ENCODE measurements at places on chromosomes 13 and 19.

DNA sequence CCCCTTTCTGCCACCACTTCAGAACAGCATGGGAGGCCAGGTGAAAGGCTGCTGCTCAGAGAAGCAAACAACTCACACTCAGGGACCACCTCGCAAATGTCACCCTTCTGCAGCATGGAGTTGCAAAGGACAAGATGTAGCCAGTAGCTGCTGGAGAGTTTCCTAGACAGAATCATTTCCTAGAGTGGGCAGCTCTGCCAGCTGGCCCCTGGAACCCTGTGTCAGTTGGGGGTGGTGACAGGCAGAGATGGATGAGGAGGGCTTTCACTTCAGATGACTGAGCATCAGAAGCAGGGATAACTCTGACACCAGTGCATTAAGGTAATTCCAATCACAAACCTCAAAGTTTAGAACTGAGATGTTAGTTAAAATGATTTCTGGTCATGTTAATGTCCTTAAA, 34.4 kb upstream of the EPHX3 start:
- no peak for DNase-seq

GRCh38 chr13:95536632-95537241, 15.8 kb upstream of the CLDN10 start:
- no peak for DNase-seq

DNA sequence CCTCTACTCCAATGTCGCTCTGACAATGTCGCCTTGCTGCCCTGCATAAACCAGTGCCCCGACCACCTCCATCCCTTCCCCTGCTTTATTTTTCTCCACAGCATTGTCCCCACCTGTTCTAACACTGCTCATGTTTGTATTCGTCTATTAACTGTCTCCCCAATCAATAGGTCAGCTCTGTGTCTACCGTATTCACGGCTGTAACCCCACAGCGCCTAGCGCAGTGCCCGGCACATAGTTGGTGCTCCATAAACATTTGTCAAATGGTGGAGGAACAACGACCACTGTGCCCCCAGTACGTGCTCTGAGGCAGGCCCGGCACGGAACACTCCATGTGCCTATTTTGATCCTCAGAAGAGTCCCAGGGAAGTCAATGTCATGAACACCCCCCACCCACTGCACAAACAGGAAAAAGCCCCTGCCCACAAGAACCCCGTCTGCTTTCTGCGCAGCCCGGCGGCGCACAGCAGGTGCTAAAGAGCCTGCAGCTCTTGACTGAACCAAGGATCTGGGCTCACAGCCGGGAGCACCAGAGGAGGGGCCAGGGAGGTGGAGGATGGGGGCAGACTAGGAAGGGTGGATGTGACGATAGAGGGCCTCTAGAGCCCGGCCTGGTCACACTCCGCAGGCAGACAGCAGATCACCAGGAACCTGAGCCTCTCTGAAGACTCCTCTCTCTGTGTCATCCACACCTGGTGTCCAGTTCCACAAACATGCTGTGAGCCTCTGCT, 1.8 kb upstream of the CEACAM16 start:
- no peak for DNase-seq

- no peak for DNase-seq
Observed at GRCh38 chr19:39701291-39701690, 3.0 kb upstream of the LGALS14 start.

- no peak for DNase-seq
Observed at GRCh38 chr13:95060014-95060519, 241.2 kb downstream of the ABCC4 start.

- no peak for DNase-seq
Observed at GRCh38 chr19:18223860-18224524, 2.2 kb downstream of the PDE4C start.

- DNase-seq = no peak
Observed at GRCh38 chr19:46016426-46017094, 6.3 kb downstream of the PGLYRP1 start.

DNA sequence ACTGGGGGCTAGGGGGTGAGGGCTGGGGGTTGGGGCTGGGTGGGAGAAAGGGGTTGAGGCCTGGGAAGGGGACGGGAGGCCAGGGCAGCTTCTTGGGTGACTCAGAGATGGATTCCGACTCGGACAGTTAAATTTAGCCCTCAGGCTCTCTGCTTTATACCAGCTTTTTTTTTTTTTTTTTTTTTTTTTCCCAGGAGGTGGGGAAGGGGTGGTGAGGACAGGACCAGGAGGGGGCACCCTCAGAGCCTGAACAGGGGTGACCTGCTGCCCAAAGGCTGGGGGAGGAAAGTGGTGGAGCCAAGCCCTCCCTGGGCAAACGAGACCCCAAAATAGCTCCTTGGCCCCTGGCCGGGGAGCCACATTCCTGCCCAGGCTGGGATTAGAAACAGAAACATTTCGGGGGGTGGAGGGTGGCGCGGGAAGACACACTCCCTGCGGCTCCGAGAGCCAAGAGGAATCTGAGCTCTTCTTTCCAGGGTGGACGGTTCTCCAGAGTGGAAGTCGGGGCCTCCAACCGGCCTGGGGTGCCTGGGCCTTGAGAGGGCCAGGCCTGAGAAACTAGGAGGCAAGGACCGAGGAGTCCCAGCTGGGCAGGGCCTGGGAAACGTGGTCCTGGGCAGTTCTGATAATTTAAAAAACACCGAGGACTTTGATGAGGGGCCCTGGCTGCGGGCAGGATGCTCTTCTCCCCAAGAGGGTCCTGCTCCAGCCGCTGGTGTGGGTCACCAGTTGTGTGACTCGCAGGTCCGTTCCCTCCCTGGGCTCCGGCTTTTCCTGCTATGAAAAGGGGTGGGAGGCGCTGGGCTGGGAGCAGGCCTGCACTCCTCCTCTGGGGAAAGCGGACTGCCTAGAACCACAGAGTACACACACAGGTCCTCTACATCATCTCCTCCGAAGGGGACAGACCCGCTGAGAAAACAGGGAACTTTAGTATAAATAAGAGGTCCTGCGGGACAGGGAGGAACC, 813 bp upstream of the DMPK start:
- no peak for DNase-seq

DNA sequence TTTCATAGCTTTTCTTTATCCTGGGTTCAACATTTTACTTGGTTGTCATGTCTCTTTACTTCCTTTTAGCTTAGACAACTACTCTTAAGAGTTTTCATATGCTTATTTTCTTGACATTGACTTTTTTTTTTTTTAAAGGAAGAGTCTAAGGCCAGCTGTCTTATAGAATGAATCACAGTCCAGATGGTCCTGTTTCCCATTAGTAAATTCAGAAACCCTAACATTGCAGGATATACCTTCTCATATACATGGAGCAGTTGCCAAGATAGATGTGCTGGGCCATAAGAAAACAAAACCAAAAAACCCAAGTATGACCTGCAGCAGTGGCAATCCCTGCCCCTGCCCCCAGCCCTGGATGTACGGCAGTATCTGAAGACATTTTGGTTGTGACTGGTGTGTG, 72.8 kb downstream of the COG3 start:
- no peak for DNase-seq

DNA sequence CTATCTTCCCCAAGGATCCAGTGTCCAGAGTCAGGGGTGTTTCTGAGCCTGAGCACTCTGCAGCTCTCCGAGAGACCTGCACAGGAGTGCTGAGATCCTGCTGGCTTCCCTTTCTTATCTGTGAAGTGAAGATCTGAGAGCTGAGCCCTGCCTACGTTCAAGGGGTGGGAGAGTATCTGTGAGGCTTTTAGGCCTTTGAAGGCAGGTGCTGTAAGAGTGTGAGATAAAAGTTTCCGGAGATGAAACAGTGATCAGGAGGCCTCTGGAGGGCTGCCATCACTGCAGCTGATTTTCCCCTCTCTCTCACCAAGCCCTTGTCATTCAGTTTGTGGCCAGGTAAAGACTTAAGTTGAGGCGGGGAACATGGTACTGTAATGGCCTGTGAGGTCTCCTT, 83.1 kb downstream of the AKAP11 start:
- no peak for DNase-seq

DNA sequence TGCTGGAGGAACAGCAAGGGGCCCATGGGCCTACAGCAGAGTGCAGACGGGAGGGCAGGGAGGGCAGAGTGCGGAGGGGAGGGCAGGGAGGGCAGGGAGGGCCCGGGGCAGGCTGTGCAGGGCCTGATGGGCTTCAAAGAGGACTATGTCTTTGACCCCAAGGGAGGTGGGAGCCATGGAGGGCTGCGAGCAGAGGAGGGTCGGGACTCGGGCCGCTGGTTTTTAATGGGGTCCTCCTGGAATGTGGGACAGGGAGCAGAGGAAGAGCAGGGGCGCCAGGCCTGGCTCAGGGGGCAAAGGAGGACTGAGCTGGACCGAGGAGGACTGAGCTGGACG, 3.6 kb downstream of the PIP5K1C start:
- no peak for DNase-seq

DNA sequence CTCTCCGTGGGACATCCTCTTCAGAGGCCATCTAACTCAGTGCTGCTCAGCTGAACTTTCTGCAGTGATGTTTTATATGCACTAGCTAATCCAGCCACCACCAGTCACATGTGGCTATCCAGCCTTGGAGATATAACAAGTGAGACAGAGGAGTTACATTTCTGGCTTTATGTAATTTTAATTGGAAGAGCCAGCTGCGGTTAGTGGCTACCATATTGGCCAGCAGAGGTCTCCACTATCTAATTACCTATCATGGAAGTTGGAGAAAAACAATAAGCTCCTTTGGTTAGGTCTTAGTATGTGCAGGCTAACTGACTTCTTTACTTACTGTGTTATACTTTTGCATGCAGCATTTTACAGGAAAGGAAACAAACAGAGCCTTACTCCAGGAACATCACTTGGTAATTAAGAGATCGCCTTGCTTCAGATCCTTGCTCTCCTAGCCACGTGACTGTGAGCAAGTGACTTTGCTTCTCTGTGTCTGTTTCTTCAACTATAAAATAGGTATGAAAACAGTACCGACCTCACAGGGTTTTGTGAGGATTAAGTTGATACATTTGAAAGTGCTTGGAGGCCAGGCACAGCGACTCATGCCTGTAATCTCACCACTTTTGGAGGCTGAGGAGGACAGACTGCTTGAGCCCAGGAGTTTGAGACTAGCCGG, 1.6 kb upstream of the KLK10 start:
- no peak for DNase-seq

DNA sequence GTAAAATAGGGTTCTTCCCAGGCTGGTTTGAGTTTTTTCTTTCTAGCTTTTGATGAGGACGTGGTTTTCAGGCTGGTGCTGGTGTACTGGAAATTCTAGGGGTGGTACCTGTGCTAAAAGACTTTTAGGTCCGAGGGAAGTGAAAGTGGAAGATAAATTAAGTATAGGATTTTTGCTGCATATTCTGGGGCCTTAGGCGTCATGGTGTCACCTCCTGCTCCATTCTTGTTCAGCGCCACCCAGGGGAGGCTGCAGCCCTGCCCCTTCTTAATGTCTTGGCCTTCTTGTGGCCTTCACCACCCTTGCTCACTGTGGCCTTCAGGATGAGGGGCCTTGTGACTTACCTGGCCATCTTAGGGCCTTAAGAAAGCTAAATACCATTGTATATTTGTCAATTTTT, 12.4 kb downstream of the ZNF552 start:
- no peak for DNase-seq

DNA sequence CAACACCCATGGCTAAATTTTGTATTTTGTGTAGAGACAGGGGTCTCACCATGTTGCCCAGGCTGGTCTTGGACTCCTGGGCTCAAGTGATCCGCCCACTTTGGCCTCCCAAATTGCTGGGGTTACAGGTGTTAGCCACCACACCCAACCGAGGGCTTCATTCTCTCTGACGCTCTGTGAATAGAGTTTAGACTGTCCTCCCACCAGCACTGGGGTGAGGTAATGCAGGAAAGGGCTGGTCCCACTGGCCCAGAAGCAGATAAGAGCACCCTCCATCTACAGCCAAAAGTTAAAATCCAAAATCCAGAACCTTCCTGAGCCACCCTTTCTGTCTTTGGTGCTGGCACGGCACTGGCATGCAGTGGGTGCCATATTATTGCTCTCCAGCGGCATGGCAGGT, 31.8 kb upstream of the HOMER3 start:
- DNase-seq = no peak

DNA sequence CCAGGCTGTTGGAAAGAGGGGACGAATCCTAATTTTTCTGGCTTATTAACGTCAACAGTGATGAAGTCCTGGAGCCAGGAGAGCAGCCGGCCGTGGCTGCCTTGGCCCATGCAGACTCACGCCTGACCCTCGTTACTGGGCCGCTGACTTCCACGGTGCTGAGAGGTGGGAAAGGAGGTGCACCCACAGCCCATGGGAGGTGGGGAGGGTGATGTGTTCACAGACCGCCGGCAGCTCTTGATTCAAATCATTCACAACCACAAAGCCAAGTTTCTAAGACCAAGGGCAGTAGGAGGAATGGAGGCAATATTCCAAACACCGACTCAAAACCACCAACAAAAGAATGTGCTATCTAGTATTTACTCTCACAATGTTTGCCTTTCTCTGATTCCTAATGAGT, 24.3 kb downstream of the COL4A2 start:
- DNase-seq = no peak

GRCh38 chr13:30510811-30511371, 45.2 kb upstream of the HMGB1 start:
- DNase-seq = no peak

GRCh38 chr13:95660981-95661581, 15.9 kb upstream of the DNAJC3 start:
- no peak for DNase-seq

- no peak for DNase-seq
Observed at GRCh38 chr13:40982772-40983171, 36.3 kb downstream of the ELF1 start.

- DNase-seq = no peak
Observed at GRCh38 chr19:44212866-44213346, 574 bp downstream of the ZNF227 start.

- no peak for DNase-seq
Observed at GRCh38 chr19:58560007-58560887, 1.8 kb upstream of the UBE2M start.

GRCh38 chr13:100887729-100888151, 213.1 kb upstream of the TMTC4 start:
- DNase-seq = no peak

GRCh38 chr13:47287291-47287751, 390.5 kb upstream of the HTR2A start:
- DNase-seq = no peak

DNA sequence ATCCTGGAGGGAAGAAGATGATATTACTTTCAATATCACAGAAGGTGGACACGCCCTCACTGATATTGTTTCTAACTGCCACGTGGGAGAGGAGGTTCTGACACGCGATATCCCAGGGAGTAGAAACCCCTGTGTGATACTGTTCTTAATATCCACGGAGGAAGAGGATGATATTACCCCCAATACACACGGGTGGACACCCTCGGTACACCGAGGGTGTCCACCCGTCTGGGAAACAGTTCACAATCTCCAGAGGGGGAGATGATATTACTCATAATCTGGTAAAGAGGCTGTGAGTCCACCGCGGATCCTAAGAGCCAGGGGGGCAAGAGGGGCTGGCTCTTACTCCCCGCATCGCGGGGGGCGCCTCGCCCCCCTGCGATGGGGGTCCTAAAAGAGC, 29.7 kb upstream of the RGCC start:
- DNase-seq = no peak

GRCh38 chr13:82412749-82413148, 1469.5 kb downstream of the SLITRK1 start:
- DNase-seq = no peak

DNA sequence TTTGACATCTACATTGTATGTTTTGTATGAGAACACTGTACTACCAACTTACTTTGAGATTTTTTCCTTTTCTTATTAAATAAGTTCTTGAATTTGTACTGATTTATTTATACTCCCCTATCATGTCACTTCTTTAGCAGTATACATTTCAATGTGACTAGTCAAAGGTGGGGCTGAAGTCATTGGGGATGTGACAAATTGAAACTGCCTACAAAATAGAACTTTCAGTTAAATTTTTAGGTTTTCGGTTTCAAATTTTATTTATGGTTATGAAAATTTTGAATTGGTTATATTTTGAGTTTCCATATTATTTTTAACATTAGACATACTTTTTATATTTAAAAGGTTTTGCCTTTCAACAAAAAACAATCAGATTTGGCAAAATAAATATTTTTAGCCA, 221.6 kb downstream of the NBEA start:
- no peak for DNase-seq

Measured in iPS DF 19.7 (cell line).